ENCODE measurements at places on chromosomes 2 and 18.

- DNase-seq = no peak
These were observed 17.5 kb downstream of the SMAD2 start for GRCh38 chr18:47912794-47913585.

- DNase-seq = no peak
These were observed 183.1 kb upstream of the HNRNPA3 start for GRCh38 chr2:177029501-177029900.

DNA sequence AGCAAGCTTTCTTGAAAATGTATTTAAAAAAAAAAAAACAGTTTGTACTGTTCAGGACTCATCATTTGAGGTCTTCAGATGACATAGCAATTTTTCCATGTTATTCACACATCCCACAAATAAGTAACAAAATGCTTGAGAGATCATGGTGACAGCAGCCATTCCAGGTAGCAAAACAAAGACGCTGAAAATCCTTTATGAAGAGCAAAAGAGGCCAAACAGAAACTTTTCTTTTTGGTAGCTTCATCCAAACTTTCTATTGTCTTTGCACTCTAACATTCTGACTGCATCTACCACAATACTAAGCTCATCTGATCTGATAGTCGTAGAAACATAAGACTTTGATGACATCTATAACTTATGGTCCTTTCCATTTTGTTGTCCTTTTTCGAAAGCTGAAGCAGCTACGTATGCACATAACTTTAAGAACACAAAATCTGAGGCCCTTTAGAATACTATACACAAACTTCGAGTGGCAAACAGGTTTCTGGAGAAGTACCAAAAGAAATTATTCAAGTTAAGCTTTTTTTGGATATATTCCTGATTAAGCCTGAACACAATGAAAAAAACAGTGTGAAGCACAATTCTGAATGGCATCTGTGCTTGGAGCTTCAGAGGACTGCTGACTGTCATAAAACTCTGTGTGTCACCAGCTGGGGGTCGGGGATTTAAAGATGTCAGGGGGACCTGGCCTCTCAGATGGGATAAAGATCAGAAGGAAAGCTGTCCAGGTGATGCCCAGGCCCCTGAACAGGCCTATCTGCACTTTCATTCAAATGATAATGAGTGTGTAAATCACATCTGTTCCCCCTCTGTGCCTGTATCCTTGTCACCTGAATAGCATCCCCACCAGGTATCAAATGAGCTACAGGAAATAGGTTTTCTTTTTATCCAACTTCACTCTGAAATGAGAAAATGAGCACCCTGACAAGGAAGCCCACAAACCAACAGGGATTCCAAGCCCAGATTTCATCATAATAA, 75.8 kb downstream of the ZEB2 start:
- peak; percentile 41 for DNase-seq

GRCh38 chr18:49238433-49239042, 221.9 kb downstream of the DYM start:
- peak; percentile 57 for DNase-seq

GRCh38 chr18:46466234-46467160, 190.5 kb downstream of the LOXHD1 start:
- peak; percentile 81 for DNase-seq

DNA sequence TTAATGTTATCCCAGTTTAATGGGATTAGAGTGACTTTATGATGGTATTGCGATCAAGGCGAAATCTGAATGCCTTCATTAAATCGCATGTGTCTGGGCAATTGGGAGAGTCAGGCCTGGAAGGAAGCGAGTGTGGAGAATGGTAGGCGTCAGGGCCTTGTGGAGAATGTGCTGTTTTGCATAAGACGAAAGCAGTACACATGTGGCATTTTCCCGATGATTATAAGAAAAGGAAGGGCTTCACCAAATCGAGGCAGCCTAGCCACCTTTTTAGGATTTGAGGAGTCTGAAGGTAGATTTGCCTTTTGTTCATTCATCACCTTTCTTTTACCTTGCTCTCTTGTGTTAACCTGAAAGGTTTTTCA, 1.0 kb downstream of the ZNF532 start:
- DNase-seq = no peak

GRCh38 chr2:98902209-98903063, 33.6 kb downstream of the CRACDL start:
- no peak for DNase-seq

- DNase-seq = no peak
These were observed 7.1 kb downstream of the CKAP2L start for GRCh38 chr2:112757265-112757664.

- DNase-seq = no peak
These were observed 53.8 kb upstream of the ALPP start for GRCh38 chr2:232324778-232325177.

GRCh38 chr2:234558642-234559041, 61.8 kb upstream of the ARL4C start:
- DNase-seq = no peak

DNA sequence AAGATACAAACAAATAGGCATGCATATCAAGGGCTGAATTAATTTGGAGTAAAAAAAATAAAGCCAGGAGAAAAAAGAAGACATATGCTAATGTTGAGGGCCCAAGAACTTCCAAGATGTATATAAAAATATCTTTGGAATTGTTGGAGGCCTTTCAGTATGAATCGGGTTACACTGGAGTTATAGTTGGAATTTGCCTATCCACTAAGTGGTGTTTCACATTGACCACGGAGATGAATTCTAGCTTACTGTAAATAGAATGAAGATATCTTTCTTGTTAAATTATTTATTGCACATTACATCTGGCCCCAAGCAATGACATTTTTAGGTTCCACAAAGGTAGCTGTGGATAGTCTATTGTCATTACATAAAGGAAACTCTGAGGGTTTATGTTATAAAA, 38.5 kb upstream of the TRIB2 start:
- DNase-seq = no peak

GRCh38 chr2:106129592-106129991, 64.5 kb downstream of the UXS1 start:
- DNase-seq = no peak

DNA sequence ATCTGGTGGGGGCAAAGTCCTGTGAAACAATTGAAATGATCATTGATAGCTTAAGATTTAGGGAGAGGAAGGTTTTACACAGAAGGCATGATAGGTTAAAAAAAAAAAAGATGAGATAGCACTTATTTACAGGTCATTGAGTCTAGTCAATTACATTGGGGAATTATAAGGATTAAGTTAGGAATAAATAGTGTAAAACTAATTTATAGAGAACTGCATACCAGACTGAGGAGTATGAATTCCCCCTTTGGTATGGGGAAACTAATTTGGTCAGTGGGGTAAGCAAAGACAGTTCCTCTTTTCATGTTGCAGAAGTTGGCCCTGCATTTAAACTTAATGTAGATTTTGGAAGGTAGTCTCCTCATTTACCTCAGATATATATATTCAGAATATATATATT, 10.8 kb downstream of the GLS start:
- no peak for DNase-seq

- no peak for DNase-seq
These were observed 215.1 kb upstream of the TRIB2 start for GRCh38 chr2:12501469-12502158.

GRCh38 chr2:25018681-25019080, 23.2 kb upstream of the EFR3B start:
- DNase-seq = no peak

- no peak for DNase-seq
These were observed 30.1 kb upstream of the ASB1 start for GRCh38 chr2:238396663-238397062.

- DNase-seq = no peak
These were observed 83.6 kb downstream of the FARSB start for GRCh38 chr2:222572264-222572721.

GRCh38 chr2:232870766-232871371, 805 bp downstream of the SNORC start:
- DNase-seq = no peak

- DNase-seq = no peak
These were observed 1115.2 kb downstream of the TDRD15 start for GRCh38 chr2:22238967-22239366.

- DNase-seq = no peak
These were observed 650.6 kb downstream of the SATB2 start for GRCh38 chr2:198807131-198807530.

DNA sequence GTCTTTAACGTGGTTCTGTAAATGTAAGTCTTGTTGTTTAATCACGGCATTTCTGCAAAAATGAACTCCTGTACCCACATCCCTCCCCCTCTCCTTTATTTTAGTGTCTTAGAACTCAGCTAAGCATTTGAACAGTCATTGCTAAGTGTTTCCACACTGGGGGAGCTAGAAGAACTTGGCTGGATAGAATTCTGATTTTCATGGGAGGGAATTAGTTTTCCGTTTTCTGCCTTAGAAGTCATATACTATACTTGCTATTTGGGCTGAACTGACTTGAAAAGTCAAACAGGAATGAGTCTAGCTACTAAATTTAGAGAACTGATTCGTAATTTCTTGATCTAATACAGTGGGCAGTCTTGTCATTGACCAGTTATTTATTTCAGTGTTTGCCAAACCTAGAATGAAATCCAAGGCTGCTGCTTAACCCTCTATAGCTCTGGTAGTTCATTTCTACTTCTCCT, 61.1 kb downstream of the FMNL2 start:
- no peak for DNase-seq

GRCh38 chr2:127429844-127430425, 11.7 kb downstream of the PROC start:
- DNase-seq = no peak

GRCh38 chr2:197805715-197806633, 1.6 kb downstream of the PLCL1 start:
- no peak for DNase-seq

DNA sequence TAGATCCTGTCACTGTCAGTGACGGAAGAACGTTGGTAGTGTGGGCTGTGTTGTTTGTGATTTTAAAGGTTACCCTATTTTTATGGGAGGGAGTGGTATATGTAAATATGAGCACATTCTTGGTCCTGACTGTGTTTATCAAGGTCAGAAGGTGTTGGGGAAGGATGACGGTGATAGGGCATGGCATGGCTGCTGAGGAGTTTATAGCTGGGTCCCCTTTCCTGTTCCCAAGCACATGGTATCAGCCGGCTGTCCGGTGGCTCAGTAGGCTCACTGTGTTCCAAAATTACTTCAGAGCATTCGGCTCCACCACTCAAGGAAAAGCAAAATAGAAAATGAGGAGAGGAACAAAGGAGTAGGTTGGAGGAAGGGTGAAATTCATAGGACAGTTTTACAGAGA, 28.6 kb downstream of the IRS1 start:
- DNase-seq = no peak

DNA sequence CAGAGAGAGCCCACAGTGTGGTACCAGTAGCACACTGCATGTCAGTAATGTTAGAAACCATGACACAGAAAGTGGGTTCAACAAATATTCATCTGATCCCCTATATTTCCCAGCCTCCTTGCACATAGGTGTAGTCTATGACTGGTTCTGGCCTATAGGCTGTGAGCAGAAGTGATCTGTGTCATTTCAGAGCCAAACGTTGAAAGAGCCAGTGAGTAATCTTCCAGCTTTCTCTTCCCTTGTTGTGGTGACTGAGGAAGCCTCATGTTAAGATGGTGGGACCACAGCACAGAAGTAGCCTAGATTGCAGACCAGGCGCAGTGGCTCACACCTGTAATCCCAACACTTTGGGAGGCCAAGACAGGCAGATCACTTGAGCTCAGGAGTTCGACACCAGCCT, 4.1 kb downstream of the TMEM237 start:
- DNase-seq = no peak

DNA sequence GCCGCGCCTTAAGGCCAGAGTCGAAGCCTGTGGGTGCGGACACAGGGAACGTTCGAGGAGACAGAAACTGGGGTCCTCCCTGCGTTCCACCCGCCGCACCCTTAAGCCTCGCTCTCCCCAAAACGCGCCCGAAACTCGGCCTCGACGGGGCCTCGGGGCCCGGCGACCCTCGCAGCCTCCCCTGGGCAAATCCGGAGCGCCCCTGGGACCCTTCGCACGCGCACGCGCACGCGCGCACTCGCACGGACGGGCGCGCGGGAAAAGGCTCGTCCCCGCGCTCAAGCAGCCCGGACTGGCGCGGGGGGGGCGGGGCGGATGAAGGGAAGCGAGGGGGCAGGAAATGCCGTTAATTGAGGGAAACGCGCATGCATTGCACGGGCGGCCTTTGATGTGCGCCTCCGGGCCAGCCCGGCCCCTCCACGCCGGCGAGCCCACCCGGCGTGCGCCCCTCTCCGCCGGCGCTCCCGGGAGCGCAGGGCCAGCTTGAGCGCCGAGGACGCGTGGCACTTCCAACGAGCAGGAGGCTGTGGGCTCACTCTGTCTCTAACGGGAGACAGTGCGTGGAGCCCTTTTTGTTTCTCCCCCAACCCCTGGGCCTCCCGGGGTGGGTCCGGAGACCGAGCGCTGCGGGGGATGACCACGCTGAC, 5.4 kb upstream of the SALL3 start:
- peak; percentile 62 for DNase-seq

DNA sequence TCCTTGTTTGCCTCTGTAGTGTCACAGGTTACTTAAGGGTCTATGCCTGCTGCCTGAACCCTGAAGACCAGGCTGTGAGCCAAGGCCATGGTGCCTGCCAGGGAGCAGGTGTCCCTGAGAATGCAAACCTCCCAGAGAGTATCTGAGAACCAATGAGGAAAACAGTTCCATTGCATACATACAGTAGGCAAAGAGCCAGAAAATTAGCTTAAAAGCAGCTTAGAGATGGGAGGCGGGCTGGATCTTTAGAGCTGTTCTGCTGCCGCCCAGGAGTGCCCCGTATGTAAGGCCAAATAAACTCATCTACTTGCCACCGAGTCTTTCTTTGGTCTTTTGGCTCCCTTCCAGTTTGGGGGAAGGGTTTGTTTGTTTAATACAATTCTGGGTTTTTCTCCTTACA, 327.9 kb downstream of the CLIP4 start:
- DNase-seq = no peak

DNA sequence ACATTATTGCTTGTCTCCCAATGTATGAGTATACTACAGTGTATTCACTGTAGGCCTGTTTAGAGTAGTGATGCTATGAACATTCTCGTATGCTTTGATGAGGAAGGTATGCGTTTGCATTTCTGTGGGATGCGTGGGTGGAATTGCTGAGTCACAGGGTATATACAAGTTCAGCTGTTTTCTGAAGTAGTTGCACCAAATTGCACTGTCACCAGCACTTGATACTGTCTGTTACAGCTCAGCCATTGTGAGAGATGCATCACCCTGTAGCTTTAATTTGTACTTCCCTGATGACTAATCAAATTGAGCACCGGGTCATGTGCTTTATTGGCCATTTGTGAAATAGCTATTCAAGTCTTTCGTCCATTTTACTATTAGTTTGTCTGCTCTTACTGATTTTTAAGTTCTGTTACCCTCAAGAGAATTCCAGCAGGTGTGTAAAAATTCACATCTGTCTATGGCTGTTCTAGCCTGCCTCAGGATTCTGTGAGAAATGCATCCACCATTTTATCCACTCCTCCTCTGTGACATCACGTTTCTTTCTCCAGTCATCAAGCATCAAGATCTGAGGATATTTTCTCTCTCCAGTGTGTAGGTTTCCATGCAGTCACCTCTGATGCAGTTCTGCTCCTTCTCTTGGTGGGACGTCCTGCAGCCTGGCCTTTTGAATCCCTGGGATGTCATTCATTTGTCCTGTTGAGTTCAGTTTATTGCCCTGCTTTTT, 72.5 kb downstream of the DGKD start:
- no peak for DNase-seq

Data from neural progenitor cell (in vitro differentiated cells).